Stimulated activated CD4-positive, alpha-beta T cell treated with anti-CD3 and anti-CD28 coated beads, Interleukin-1b, Interleukin-23, amount 100 ng/mL, for 1 hour (primary cell): ENCODE measurements at places on chromosomes 3 and 15.

DNA sequence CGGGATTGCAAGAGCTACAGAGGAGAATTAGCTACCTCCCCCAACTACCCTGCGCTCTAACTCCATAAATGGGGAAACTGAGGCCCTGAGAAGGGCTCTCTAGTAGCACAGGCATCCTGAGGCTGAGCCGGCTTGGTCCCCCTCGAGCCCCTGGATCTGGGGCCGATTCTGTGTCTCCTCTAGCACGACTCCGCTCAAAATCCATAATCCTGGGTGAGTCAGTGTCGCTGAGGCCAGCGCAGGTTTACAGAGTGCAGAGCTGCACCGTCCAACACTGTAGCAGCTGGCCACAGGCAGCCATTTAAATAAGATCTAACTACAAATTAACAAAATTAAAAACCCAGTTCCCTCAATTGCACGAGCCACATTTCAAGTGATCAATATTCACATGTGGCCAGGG, 10.8 kb downstream of the GATA2 start:
- no peak for DNase-seq

DNA sequence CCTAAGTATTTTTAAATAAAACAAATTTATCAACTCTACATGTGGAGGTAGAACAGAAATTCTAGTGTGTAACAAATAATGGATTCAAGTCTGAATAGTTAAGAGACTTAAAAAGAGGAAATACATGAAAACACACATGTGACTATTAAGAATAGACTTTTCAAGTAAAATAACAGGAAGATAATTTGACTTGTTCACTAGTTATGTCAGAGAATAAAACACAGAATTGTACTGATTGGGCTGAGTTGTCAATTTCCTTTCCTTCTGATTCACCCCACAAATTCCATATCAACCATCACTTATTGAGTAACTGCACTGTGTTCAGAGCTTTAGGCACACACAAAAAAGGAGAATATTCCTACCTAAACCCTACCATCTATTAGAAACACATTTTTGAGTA, 557.2 kb downstream of the TUSC7 start:
- DNase-seq = no peak

DNA sequence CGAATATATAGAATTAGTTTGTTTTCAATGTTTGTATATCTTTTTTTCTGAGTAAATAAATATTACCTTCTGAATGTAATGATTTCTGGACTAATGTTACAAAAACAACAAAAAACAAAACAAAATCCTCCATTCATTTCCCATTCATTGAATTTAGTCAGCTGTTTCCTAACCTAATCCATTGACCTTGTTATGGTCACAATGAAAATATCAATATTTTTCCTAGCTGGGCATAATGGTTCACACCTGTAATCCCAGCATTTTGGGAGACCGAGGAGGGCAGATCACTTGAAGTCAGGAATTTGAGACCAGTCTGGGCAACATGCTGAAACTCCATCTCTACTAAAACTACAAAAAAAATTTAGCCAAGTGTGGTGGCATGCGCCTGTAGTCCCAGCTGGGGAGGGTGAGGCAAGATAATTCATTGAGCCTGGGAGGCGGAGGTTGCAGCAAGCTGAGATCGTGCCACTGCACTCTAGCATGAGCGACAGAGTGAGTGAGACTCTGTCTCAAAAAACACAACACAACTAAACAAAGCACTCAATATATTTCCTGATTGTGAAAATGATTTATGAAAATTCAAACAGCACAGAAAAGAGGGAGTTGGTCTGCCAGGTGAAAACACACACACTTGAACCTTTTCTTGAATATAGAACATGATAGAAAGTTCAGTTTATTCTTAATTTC, 23.0 kb upstream of the PLSCR4 start:
- no peak for DNase-seq

DNA sequence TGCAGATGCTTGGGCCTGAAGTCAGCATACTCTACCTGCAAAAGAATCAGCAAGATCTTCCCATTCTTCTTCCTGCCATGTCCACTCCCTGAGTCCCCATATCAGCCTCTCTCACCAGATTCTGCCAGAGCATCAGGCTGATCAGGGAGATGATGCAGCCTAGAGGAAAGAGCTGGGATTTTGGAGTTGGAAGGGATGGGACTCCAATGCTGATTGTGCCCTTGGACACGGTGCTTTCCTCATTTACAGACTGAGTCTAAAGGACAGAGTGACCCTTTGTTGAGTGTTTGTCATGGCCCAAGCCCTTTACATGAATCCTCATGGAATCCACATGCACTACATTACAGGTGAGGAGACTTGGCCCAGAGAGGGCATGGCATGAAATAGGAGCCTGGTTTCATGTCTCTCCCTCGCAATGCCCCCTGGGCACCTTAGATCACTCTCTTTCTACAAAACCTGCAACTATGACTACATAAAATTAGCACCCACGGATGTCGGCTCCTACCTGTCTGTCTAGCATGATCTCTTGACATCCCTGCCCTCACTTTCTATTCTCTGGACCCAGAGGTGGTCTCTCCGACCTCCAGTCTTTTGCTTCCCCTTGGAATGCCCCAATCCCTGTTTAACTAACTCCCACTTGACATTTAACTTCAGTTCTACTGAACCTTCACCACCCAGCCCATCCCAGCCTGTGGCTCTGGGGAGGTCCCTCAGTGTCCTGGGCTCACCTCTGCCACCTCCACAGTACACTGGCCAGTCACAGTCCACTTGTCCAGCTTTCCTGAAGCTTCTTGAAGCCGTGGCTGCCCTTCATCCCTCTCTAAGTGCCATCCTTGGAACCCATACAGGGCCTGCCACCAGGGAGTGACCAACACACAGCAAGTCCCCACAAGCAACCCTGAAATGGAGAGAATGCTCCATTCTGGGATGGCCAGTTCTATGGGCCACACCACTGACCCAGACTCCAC, 173.5 kb downstream of the ABHD5 start:
- no peak for DNase-seq

- DNase-seq = no peak
These were observed at the start of gene NUP210 for GRCh38 chr3:13420045-13420830. Gene NUP210, minus strand, starts transcription at chr3:13420322. Its CDS starts 96 bp downstream, at chr3:13420226.

DNA sequence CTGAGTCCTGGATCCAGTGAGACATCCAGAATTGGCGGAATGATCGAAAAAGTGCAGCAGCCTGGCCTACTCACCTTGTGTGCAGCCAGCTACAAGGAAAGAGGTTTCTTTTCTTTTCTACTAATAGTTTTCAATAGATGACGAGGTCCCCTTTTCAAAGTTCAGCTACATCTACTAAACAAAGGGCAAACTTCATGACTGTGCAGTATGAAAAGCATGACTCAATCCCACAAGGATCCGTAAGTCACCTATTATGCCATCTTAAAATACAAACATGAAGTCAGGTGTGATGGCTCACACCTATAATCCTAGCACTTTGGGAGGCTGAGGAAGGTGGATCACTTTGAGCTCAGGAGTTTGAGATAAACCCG, 16.7 kb downstream of the MIX23 start:
- no peak for DNase-seq
